ENCODE measurements at places on chromosomes 2 and 18.

DNA sequence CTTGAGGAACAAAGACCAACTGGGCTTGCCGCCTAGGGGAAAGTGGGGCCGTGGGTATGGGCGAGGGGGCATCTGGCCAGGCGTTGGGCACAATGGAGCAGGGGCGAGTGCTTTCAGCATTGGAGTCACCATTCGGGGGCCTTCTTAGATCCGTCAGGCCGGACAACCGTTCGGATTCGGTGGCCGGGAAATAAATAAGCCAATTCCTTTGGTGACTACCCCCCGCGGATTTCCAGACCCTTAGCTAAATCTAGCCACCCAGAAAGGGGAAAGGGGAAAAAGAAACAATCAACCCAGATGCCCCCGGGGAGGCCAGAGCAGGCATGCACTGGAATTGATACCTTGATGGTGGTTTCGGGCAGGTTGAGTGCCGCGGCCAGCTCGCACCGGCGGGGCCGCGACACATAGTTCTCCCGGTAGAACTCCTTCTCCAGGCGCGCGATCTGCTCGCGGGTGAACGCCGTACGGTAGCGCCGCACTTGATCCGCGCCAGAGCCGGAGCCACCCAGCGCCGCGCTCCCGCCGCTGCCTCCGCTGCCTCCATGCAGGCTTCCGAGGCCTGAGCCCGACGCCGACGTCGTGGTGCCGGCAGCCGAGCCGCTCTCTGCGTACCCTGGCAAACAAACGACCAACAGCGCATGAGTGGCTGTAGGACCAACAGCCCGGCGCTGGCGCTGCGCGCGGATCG is 1.8 kb downstream of the EVX2 start:
- H3K4me3 ChIP-seq: no peak overlapping the region
- H3K4me1 ChIP-seq: no peaks in the 10 kb centered on the region
- H3K27ac ChIP-seq: no peak overlapping the region
- DNase-seq: no peak
- H3K27me3 ChIP-seq: no peaks in the 10 kb centered on the region
- no peaks in the 10 kb centered on the region for H3K36me3 ChIP-seq

GRCh38 chr2:210591663-210592062 is 35.3 kb downstream of the CPS1 start:
- H3K4me3 ChIP-seq: no peak overlapping the region
- no peaks in the 10 kb centered on the region for H3K4me1 ChIP-seq
- no peaks in the 10 kb centered on the region for H3K36me3 ChIP-seq
- no peak for DNase-seq

DNA sequence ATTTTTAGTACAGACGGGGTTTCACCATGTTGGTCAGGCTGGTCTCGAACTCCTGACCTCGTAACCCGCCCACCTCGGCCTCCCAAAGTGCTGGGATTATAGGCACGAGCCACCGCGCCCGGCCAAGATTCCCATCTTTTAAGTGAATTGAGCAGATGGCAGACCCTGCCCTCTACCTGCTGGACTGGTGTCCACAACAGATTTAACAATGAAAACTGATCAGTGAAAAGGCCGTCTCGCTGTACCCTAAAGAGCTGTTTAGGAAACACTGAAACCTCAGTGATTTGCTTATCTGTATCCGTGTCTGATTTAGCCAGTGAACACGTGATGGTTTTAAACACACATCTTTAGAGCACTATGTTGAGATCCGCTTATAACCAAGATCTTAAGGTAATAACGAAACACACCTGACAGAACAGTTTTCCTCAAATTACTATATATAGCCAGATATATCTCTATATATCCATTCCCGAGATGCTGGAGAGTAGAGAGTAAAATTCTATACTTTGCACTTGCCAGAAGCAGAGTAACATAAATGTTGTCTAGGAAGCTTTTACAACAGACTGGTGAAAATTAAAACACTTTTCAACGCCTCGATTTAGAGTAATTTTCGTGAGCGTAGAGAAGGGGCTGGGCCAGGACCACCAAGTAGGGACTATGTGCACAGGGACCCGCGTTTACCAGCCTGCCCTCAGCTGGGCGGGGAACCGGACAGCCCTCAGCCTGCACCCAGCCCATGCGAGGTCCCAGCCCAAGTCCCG is 594 bp downstream of the FAM161A start:
- H3K27me3 ChIP-seq: no peaks in the 10 kb centered on the region
- H3K27ac ChIP-seq: peak overlapping the region; percentile 71
- peak overlapping the region; percentile 85 for H3K4me3 ChIP-seq
- peak; percentile 65 for DNase-seq
- H3K4me1 ChIP-seq: peaks cover 9% of the 10 kb centered on the region

DNA sequence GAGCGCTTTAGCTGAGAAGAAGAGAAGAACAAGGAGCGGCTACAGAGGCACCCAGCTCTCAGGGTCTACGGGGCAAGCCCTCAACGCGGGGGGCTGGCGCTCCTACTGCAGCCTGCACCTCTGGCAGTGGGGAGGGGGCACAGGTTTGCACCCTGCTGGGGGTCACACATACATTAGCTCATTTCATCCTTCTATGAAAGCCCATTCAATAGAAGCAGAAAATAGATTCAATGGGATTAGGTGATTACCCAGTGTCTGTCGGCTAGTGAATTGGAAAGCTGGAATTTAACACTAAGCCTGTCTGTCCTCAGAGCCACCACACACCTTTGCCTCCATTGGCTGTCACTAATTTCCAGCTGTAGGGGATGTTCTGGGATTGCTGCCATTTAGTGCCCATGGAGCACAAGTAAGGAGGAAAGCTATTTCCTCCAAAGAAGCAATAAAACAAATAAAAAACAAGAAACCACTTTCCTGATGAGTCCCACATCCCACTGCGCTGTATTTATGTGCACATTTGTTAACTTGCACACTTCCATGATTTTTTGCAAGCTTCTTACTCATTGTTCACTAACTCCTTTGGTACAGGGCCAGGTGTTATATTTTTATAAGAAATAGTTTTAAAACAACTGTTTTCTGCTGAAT is 319.6 kb upstream of the REV1 start:
- no peaks in the 10 kb centered on the region for H3K4me1 ChIP-seq
- H3K27ac ChIP-seq: no peak overlapping the region
- no peaks in the 10 kb centered on the region for H3K36me3 ChIP-seq
- no peak for DNase-seq
- no peak overlapping the region for H3K4me3 ChIP-seq
- H3K27me3 ChIP-seq: no peaks in the 10 kb centered on the region

- no peak overlapping the region for H3K27ac ChIP-seq
- no peak for DNase-seq
- H3K36me3 ChIP-seq: no peaks in the 10 kb centered on the region
- no peak overlapping the region for H3K4me3 ChIP-seq
- no peaks in the 10 kb centered on the region for H3K27me3 ChIP-seq
Observed at GRCh38 chr2:183493040-183493439, 368.8 kb downstream of the NUP35 start.

DNA sequence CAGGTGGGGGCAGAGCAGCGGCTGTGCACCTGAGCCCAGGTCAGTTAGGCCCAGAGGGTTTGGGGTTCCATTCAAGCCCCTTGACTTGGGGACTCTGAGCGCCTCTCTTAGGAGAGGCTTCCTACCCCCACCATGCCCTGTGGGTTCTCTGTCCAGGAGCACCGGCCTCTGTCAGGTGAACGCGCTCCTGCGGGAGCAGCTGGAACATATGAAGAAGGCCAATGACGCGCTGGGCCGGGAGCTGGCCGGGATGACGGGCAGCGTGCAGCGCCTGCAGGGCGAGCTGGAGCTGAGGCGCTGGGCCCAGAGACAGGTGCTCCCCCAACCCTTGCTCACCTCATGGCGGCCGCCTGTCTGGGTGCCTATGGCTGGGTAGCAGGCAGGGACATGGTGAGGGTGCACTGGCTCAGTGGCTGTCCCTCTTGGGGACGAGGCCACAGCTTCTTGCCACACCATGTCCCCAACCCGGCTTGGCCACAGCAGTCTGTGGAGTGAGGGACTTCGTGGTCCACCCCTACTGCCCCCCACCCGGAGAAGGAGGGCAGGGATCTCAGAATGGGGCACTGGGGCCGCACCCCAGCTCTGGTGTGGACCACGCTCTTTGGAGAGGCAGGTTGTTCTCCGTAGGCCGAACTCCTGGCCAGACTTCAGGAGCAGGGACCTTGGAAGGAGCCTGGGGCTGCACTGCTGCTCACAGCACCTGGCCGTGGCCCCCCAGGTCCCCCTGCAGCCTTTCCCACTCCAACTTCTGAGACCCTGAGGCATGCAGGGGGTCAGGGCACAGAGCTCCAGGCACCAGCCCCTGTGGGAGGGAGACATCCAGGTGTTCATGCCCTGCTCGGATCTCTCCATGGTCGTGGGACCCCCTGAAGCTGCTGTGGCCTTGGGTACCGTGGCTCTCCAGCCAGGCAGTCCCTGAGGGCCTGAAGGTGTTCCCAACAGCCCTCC is 19.7 kb downstream of the CROCC2 start:
- no peak overlapping the region for H3K27ac ChIP-seq
- no peak overlapping the region for H3K4me3 ChIP-seq
- no peaks in the 10 kb centered on the region for H3K4me1 ChIP-seq
- no peak for DNase-seq
- H3K36me3 ChIP-seq: no peaks in the 10 kb centered on the region

GRCh38 chr2:221569871-221570270 is 2.2 kb downstream of the EPHA4 start:
- H3K4me1 ChIP-seq: 0 out of 2 replicates have a peak, but pooled peaks cover 3% of the 10 kb centered on the region
- no peak for DNase-seq
- H3K36me3 ChIP-seq: no peaks in the 10 kb centered on the region
- H3K27me3 ChIP-seq: peaks cover 15% of the 10 kb centered on the region
- H3K27ac ChIP-seq: no peak overlapping the region

GRCh38 chr2:109213646-109214433 is 84.8 kb downstream of the SH3RF3 start:
- no peaks in the 10 kb centered on the region for H3K36me3 ChIP-seq
- peak overlapping the region; percentile 17 for H3K4me3 ChIP-seq
- H3K27me3 ChIP-seq: no peaks in the 10 kb centered on the region
- H3K4me1 ChIP-seq: peaks cover 72% of the 10 kb centered on the region
- peak; percentile 97 for DNase-seq

GRCh38 chr2:230903231-230904150 is 21.6 kb downstream of the GPR55 start:
- H3K27ac ChIP-seq: no peak overlapping the region
- DNase-seq: peak; percentile 14
- H3K27me3 ChIP-seq: no peaks in the 10 kb centered on the region
- H3K4me1 ChIP-seq: peaks cover 11% of the 10 kb centered on the region

DNA sequence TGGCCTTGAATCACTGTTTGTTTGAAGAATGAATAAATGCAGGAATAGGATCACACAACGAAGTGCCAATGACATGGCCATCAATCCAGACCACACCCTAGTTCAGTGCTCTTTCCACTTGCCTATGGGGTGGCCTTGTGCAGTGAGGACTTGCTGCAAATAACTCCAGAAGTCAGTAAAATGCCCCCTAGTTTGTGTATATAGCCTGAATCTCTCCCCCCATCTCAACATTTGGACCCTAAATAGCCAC is 299 bp downstream of the FABP1 start:
- no peaks in the 10 kb centered on the region for H3K27me3 ChIP-seq
- no peak overlapping the region for H3K27ac ChIP-seq
- no peaks in the 10 kb centered on the region for H3K4me1 ChIP-seq
- H3K36me3 ChIP-seq: no peaks in the 10 kb centered on the region
- H3K4me3 ChIP-seq: no peak overlapping the region

DNA sequence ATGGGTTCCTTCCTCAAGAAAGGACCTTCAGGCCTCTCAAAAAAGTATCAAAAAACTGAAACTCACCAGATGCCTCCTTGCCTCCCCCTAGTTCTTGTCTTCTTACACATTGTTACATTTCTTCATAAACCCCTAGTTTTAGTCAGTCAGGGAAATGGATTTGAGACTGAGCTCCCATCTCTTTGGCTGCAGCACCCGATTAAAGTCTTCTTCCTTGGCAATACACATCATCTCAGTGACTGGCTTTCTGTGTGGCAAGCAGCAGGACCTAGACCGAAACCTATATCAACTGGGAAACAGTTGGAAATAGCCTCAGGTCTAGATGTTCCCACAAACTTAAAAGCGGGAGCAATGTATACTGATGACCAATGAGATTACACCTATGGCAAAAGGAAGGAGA is 512.2 kb upstream of the PKDCC start:
- no peaks in the 10 kb centered on the region for H3K36me3 ChIP-seq
- H3K27ac ChIP-seq: no peak overlapping the region
- no peak for DNase-seq
- H3K4me3 ChIP-seq: no peak overlapping the region

GRCh38 chr2:213664817-213665216 is 380.6 kb downstream of the SPAG16 start:
- H3K36me3 ChIP-seq: no peaks in the 10 kb centered on the region
- H3K4me1 ChIP-seq: 0 out of 2 replicates have a peak, but pooled peaks cover 7% of the 10 kb centered on the region
- no peak overlapping the region for H3K27ac ChIP-seq
- no peak overlapping the region for H3K4me3 ChIP-seq
- DNase-seq: peak; percentile 16

DNA sequence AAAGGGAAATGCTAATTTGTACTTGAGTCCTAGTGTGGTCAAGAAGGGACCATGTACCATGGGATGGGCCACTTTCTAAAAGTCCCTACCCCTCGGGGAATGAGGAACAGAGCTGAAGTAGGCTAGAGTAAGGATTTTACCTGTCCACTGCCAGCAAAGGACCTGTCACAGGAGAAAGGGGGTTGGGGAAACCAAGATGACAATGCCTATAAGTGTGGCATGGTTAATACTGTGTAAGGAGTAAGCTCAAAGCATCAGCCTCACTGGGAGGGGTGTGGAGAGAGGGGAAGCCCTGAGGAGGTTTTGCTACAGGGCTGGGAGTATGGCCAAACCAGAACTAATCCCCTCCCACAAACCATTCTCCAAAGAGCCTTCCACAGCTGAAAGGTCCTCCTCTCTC is 15.8 kb downstream of the GKN2 start:
- H3K4me1 ChIP-seq: no peaks in the 10 kb centered on the region
- H3K4me3 ChIP-seq: no peak overlapping the region
- no peaks in the 10 kb centered on the region for H3K27me3 ChIP-seq
- DNase-seq: no peak
- H3K27ac ChIP-seq: no peak overlapping the region

DNA sequence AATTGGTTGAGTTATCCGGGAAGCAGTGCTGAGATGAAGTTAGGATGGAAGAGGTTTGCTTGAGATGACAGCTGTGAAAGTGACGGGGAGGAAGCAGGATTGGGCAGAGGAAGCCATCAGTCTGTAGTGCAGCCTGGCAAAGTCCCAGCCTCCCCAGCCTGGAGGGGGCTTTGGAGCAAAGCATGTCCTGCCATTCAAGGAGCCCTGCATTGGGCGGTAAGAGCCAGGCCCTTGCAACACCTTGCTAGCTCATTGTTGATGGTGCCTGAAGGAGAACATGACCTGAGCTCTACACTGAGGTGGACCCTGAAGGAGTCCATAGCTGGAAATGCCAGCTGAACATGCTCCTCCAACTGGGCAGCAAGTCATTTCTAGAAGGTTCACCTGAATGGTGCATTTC is 228.9 kb downstream of the ACKR3 start:
- no peak for DNase-seq
- H3K27me3 ChIP-seq: no peaks in the 10 kb centered on the region
- H3K36me3 ChIP-seq: no peaks in the 10 kb centered on the region
- H3K4me1 ChIP-seq: no peaks in the 10 kb centered on the region

DNA sequence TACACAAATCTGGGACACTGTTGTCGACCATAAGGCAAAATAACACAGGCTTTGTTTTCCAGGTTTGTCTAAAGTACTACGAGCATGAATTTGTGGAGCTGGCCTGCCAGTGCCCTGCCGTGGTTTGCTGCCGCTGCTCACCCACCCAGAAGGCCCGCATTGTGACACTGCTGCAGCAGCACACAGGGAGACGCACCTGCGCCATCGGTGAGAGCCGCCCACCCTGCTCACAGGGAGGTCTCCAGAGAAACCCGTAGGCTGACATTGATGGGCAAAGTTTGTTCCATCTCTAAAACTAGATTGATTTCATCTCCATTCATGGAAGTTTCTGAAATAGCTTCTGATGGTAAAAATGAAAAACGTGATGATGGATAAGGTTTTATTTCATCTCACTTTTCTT is 50.4 kb upstream of the NFATC1 start:
- H3K4me1 ChIP-seq: no peaks in the 10 kb centered on the region
- H3K27ac ChIP-seq: no peak overlapping the region
- H3K27me3 ChIP-seq: no peaks in the 10 kb centered on the region
- H3K4me3 ChIP-seq: no peak overlapping the region
